Activated T-cell treated with anti-CD3 and anti-CD28 coated beads, Interleukin-2, amount 50 U/mL, for 72 hours (primary cell): ENCODE measurements at places on chromosomes 5 and 9. TPM values are rescaled to one million over a fixed set of nuclear protein-coding genes. Genes with fewer than 3 reads are reported as not detected.

The PCDHGA8 gene
- not detected for total RNA-seq

GRCh38 chr9:14768405-14769229 lies 46.1 kb upstream of the CER1 start:
- no peaks in the 10 kb centered on the region for H3K4me1 ChIP-seq
- H3K27ac ChIP-seq, result no peak overlapping the region
- DNase-seq, result peak; percentile 17
- H3K36me3 ChIP-seq, result peaks cover 2% of the 10 kb centered on the region
- H3K27me3 ChIP-seq, result peaks cover 24% of the 10 kb centered on the region
- no peak overlapping the region for H3K4me3 ChIP-seq

The ELAVL2 gene
- total RNA-seq, result not detected

The MEIKIN gene
- total RNA-seq, result not detected

DNA sequence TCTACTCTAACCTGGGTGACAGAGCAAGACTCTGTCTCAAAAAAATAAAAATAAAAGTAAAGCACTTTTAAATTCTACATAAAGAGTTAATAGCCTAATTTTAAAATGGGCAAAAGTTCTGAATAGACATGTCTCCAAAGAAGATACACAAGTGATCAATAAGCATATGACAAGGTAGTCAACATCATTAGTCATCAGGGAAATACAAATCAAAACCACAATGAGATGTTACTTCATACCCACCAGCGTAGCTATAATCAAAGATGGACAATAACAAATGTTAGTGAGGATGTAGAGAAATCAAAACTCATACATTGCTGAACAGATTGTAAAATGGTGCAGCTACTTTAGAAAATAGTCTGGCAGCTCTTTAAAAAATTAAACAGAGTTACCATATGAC lies 64.1 kb downstream of the IQGAP2 start:
- no peak overlapping the region for H3K4me3 ChIP-seq
- peak overlapping the region; percentile 45 for H3K27ac ChIP-seq
- no peaks in the 10 kb centered on the region for H3K27me3 ChIP-seq
- no peak for DNase-seq
- H3K4me1 ChIP-seq, result peaks cover 54% of the 10 kb centered on the region
- peaks cover 15% of the 10 kb centered on the region for H3K36me3 ChIP-seq

GRCh38 chr9:36551910-36552309 lies 20.8 kb upstream of the MELK start:
- no peaks in the 10 kb centered on the region for H3K4me1 ChIP-seq
- H3K4me3 ChIP-seq, result no peak overlapping the region
- no peak for DNase-seq

The C9 gene
- total RNA-seq, result not detected

- H3K27me3 ChIP-seq, result no peaks in the 10 kb centered on the region
- peak; percentile 78 for DNase-seq
- H3K4me1 ChIP-seq, result peaks cover 22% of the 10 kb centered on the region
- peak overlapping the region; percentile 80 for H3K4me3 ChIP-seq
Measured at GRCh38 chr5:1536322-1536845, 12.6 kb upstream of the LPCAT1 start.

DNA sequence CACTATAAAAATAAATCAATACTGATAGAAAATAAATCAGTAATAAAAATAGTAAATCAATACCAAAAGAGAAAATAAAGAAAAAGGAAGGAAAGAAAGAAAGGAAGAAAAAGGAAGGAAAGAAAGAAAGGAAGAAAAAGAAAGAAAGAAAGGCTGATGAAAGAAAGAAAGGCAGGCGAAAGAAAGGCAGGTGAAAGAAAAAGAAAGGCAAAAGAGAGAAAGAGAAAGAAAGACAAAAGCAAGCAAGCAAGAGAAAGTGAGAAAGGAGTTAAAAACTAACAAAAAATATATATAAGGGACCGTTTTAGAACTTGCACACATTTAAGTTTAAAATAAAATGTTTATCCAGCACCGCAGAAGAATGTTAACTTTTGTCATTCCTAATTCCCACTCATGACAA lies 116.0 kb downstream of the SVEP1 start:
- no peak for DNase-seq
- H3K27ac ChIP-seq, result no peak overlapping the region
- no peaks in the 10 kb centered on the region for H3K27me3 ChIP-seq
- H3K4me3 ChIP-seq, result no peak overlapping the region
- H3K36me3 ChIP-seq, result no peaks in the 10 kb centered on the region
- no peaks in the 10 kb centered on the region for H3K4me1 ChIP-seq

DNA sequence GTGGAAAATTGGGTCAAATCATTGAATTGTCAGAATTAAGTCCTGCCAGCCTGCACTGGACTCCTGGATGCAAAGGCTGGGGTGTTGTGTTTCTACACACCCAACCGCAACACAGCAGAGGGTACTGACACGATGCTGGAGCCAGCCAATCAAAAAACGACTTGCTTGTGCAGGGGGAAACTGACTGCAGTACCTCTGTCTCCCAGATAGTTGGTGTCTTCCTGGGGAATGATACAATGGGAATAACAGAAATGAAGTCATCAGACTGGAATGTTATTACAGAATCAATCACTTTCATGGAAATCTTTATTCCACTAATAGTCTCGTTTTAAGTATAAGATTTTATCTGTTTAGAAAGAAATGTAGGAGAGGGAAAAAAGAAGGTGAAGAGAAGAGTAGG lies 330.3 kb downstream of the MLLT3 start:
- no peak overlapping the region for H3K27ac ChIP-seq
- DNase-seq, result no peak
- peaks cover 3% of the 10 kb centered on the region for H3K36me3 ChIP-seq
- peaks cover 4% of the 10 kb centered on the region for H3K4me1 ChIP-seq
- no peaks in the 10 kb centered on the region for H3K27me3 ChIP-seq
- no peak overlapping the region for H3K4me3 ChIP-seq

- DNase-seq, result no peak
- H3K27ac ChIP-seq, result no peak overlapping the region
- no peaks in the 10 kb centered on the region for H3K27me3 ChIP-seq
Measured at GRCh38 chr9:125467116-125467740, 205.6 kb downstream of the GAPVD1 start.

The CFAP157 gene
- total RNA-seq, result not detected

- no peak overlapping the region for H3K4me3 ChIP-seq
- no peaks in the 10 kb centered on the region for H3K36me3 ChIP-seq
- no peaks in the 10 kb centered on the region for H3K27me3 ChIP-seq
- no peak for DNase-seq
Measured at GRCh38 chr9:108316066-108316465, 539.7 kb downstream of the ACTL7B start.

DNA sequence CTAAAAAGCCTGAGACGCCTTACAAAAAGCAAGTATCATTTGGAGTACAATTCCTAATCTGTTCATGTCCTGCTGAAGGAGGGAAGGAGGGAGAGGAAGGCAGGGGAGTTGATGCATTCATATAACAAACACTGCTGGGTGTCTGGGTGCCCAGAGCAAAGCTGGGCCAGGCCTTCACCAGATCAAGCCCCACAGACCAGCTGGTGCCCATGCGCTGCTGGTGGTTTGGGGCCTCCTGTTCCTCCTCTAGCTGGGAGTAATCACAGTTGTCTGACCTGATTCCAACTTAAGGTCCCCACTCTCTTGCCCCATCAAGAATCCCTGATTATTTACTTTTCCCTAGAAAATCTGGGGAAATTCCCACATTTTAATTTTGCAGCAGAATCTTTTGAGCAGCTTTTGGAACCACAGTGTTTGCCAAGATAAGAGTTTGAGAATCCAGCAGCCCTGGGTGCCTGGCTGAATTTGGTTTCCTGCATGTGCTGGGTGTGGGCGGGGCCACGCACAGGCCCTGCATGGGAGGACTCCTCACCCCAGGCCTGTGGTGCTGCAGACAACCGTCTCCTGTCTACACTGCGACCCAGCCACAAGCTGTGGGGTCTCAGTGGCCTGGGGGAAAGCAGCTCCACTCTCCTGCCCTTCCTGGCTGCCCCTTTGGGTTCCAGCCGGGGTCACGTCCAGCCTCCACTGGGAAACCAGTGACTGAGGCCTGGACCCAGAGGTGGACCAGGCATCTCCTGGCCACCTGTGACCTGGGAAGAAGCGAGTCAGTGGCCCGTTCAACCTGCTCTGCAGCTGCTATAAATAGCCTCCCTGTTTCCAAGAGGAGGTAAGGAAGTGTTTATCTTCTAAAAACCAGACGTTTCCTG lies 47.5 kb downstream of the NEURL1B start:
- peaks cover 16% of the 10 kb centered on the region for H3K27me3 ChIP-seq
- H3K27ac ChIP-seq, result no peak overlapping the region
- no peak overlapping the region for H3K4me3 ChIP-seq
- DNase-seq, result peak; percentile 40
- peaks cover 25% of the 10 kb centered on the region for H3K4me1 ChIP-seq
- H3K36me3 ChIP-seq, result no peaks in the 10 kb centered on the region

DNA sequence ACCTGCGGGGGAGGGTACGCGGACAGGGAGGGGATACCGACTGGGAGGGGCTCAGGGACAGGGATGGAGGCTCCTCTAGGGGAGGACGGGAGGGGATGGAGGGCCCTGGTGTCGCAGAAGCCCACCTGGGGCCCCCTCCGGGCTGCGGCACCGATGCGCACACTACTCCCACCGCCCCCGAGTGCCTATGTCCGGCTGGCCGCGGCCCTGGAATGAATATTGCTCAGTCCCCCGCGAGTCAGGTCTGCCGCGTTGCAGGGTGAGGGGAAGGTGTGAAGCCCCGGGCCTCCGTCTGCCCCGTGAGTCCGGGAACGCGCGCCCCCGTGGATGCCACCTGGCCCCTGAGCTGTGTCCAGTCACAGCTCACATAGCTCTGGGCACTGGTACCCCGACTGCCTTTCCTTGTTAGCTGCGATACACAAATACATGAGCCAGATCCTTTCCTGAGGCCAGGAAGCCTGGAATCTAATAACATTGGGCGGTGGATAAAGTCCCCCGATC lies 44.5 kb upstream of the PRSS3 start:
- peaks cover 1% of the 10 kb centered on the region for H3K36me3 ChIP-seq
- H3K27me3 ChIP-seq, result peaks cover 86% of the 10 kb centered on the region
- H3K4me3 ChIP-seq, result peak overlapping the region; percentile 61
- no peak overlapping the region for H3K27ac ChIP-seq
- no peak for DNase-seq

The CBY3 gene
- total RNA-seq, result not detected

GRCh38 chr5:155943516-155944407 lies 383.2 kb upstream of the SGCD start:
- no peaks in the 10 kb centered on the region for H3K4me1 ChIP-seq
- no peak overlapping the region for H3K4me3 ChIP-seq
- no peaks in the 10 kb centered on the region for H3K36me3 ChIP-seq
- DNase-seq, result peak; percentile 39
- H3K27me3 ChIP-seq, result peaks cover 26% of the 10 kb centered on the region

The FCHO2 gene
- total RNA-seq, result 2.4 TPM

DNA sequence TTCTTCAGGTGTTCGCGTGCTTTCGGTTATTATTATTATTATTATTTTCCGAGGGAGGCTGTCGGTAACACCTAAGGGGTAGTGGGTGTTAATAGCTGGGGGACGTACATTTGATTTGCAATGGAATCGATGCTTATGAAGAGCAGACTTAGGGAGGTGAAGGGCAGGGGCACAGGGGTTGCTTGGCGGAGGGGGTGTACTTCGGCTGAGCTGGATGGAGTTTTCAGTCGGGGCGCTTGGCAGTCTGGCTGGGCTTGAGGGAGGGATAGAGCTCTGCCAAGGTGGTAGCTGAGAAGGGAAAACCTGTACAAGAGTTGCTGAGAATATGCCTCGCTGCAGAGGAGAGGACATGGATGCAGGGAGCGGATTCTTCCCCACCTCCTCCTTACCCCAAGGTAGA lies 617 bp upstream of the PTPRD start:
- peak overlapping the region; percentile 19 for H3K4me3 ChIP-seq
- H3K27ac ChIP-seq, result no peak overlapping the region
- peaks cover 3% of the 10 kb centered on the region for H3K36me3 ChIP-seq
- peaks cover 35% of the 10 kb centered on the region for H3K27me3 ChIP-seq
- DNase-seq, result no peak

DNA sequence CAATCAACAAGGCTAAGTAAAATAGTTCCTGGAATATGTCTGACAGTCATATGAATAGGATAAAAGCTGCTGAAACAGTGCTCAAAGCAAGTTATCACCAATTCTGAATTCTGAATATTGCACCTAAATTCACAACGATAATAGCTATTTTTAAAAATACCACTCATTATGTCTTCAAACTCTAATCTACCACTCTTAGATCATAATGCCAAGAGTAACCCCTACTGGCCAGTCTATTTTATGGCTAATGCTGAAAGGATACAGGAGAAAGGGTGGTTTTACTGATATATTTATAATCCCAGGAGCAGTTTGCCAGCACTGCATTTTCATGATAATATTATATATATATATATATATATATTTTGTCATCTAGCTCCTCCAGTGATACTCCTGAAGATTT lies 232.8 kb downstream of the PDE4D start:
- no peak overlapping the region for H3K4me3 ChIP-seq
- no peak for DNase-seq
- H3K27ac ChIP-seq, result no peak overlapping the region
- no peaks in the 10 kb centered on the region for H3K36me3 ChIP-seq
- no peaks in the 10 kb centered on the region for H3K4me1 ChIP-seq

- peak overlapping the region; percentile 42 for H3K27ac ChIP-seq
- H3K4me1 ChIP-seq, result peaks cover 75% of the 10 kb centered on the region
- DNase-seq, result no peak
- peaks cover 6% of the 10 kb centered on the region for H3K36me3 ChIP-seq
Measured at GRCh38 chr9:83701286-83701685, 6.5 kb downstream of the UBQLN1 start.

- no peak for DNase-seq
- H3K27me3 ChIP-seq, result no peaks in the 10 kb centered on the region
- peak overlapping the region; percentile 73 for H3K4me3 ChIP-seq
Measured at GRCh38 chr5:100838048-100838473, 65.0 kb downstream of the ST8SIA4 start.

The TPPP gene
- 0.29 TPM for total RNA-seq

GRCh38 chr9:102445181-102445747 lies 549.9 kb upstream of the CYLC2 start:
- no peak overlapping the region for H3K4me3 ChIP-seq
- H3K27ac ChIP-seq, result no peak overlapping the region
- H3K36me3 ChIP-seq, result no peaks in the 10 kb centered on the region
- DNase-seq, result no peak
- no peaks in the 10 kb centered on the region for H3K4me1 ChIP-seq

DNA sequence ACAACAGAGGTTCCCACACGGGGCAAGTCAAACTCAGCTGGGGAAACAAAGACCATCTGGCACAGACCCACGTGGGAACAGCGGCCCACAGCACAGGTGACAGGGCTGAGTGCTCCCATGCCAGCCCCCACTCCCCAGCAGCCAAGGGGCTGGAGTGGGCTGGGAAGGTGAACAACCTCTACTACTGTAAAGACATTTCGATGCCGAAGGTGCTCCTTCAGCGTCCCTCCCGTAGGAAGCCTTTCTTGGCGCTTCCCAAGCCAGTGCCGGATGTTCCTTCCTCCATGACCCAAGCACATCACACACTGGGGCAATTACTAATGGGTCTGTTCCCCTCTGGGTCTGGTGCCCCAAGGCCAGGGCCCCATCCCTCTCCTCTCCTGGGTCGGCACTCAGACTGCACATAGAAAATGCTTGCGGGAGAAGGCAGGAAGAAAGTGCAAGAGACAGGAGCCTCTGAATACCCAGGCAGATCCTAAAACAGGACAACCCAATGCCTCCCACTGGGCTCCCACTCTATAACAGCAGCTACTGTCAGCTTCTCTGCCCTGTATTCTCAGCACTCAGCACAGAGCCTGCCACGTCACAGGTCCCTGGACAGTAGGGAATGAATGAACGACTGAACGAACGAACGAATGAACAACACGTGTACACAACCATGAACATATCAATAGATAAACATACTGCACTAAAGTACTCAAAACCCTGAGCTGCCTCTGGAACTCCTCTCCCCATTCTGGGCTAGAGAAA lies 77.0 kb upstream of the LRRTM2 start:
- peaks cover 15% of the 10 kb centered on the region for H3K4me1 ChIP-seq
- DNase-seq, result no peak
- no peaks in the 10 kb centered on the region for H3K27me3 ChIP-seq
- H3K4me3 ChIP-seq, result no peak overlapping the region
- H3K36me3 ChIP-seq, result no peaks in the 10 kb centered on the region
